ENCODE measurements at places on chromosomes 4 and X.

DNA sequence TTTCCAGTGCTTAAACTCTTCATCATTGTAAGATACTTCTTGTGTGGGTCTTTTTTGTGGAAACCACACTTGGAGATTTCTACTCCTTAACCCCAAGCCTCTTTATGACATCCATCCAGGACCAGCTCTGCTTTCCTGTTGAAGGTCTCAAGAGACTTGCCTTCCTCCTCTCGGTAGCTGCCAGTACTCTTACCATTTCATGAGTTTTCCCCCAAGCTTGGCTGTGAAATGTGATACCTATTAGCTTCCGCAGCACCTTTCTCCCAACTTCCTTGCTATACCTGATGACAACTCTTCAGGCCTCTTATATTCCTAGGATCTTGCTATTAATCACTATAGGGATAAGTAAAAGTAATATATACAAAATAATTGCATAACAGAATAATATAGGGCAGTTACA, 1.9 kb upstream of the DCK start:
- DNase-seq = no peak

DNA sequence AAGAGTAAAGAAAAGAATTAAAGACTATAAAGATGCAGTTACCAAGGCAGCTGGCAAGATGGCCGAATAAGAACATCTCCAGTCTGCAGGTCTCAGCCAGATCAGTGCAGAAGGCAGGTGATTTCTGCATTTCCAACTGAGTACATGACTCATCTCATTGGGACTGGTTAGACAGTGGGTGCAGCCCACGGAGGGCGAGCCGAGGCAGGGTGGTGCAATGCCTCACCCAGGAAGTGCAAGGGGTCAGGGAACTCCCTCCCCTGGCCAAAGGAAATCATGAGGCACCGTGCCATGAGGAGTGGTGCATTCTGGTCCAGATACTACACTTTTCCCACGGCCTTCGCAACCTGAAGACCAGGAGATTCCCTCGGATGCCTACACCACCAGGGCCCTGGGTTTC, 20.5 kb downstream of the SPIN4 start:
- DNase-seq = no peak

DNA sequence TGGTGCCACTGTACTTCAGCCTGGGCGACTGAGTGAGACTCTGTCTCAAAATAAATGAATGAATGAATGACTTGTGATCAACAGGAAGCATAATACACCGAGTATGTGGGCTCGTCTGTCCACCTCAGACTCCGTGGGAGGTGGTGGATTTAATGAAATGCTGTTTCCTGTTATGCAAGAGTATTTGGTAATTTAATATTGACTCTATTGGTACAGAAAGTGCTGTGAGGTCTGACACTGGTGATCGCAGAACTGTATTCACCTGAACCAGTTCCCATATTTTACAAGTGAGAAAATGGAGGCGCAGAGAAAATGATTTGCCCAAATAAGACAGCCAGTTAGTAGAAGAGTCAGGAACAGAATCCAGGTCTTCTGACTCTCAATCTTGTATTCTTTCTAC, 423.3 kb downstream of the RAPGEF2 start:
- DNase-seq = no peak

DNA sequence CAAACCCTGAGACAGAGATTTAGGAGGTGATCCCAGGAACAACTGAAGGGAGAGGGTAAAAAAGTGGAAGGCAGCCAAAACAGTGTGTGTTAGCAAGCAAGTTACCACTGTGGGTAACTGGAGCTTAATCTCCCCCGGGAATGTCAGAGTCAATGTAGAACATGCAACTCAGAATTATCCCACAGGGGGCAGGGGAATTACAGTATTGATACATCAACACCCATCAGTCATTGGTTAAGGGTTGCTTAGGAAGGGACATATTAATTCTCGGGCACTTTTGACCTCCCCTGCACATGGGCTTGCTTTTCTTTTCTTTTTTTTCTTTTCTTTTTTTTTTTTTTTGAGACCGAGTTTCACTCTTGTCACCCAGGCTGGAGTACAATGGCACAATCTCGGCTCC, 29.3 kb downstream of the CXorf58 start:
- no peak for DNase-seq

Data from foreskin melanocyte (primary cell).